ENCODE measurements at places on chromosomes 2 and 18. TPM values are rescaled to one million over a fixed set of nuclear protein-coding genes. Genes with fewer than 3 reads are reported as not detected.

The CIB4 gene
- total RNA-seq, result not detected

DNA sequence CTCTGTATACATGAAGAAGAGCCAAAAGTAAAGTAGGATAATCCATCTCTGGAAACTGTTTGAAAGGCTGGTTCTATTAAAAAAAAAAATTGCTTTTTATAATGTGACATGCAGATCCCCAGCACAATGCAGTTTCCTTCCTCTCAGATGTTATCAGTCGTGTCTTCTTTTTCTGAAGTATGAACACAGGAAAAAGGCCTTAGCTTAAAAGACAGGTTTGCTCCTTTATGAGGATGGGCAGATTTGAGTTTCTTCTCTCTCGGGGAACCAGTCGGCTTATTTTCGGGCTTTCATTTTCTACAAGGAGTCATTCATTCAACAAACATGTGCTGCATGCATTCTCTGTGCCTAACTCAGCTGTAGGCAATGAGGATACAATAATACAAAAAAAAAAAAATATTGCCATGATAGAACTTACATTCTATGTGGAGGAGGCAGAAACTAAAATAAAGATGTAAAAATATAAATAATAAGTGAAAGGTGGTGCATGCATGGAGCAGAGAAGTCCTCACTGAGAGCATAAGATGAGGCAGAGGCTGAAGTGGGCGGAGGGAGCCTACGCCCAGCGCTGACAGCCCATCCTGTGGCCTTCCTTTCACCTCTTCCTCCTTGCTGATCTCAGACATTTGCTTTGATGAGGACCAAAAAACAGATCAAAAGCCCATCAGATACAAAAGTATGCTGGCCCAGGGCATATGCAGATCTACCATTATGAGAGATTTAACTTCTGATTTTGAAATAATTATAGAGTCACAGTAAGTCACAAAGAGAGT lies at the start of gene CD226:
CD226 (minus strand) TSS at position 513 of the 773 bp plus-strand sequence; CDS start at position 46, 467 bp downstream.
- no peak for DNase-seq

GRCh38 chr2:183079139-183079775 lies 710 bp downstream of the DUSP19 start:
- DNase-seq, result peak; percentile 37

- DNase-seq, result no peak
These were observed 112.1 kb downstream of the LTBP1 start for GRCh38 chr2:33058716-33059470.

DNA sequence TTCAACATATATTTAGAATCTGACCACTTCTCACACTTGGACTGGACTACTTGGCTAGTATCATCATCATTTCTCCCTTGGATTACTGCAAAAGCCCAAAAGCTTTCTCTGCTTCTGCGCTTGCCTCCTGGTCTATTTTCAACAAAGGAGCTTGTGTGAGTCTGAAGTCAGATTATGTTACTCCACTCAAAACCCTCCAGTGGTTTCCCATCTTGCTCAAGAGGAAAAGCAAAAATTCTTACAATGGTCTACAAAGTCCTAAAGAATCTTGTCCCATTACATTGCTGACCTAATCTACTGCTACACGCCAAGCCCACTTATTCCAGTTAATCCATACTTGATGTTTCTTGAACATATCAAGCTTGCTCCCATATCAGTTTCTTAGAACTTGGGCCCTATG lies 9.6 kb downstream of the PREPL start:
- peak; percentile 59 for DNase-seq

GRCh38 chr18:63936932-63937393 lies 12.1 kb upstream of the HMSD start:
- DNase-seq, result no peak

Data from fibroblast of lung (primary cell).